ENCODE measurements at places on chromosomes 16 and 17.

GRCh38 chr17:19424934-19425868, 14.2 kb downstream of the RNF112 start:
- DNase-seq, result no peak

DNA sequence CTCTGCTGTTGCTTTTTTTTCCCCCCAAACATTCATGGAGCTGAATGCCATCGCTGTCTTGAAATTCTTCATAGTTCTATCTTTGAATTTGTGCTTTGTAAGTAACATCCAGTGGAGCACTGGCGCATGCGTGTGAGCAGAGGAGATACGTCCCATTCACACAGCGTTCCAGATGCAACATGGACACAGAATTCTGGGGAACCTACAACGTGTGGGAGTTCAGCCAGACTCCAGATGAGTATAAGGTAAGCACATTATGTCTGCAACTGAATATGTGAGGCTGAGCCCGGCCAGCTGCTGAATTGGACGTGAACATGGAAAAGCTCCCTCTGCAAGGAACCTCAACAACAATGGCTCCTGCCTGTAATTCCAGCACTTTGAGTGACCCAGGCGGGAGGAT, 4.3 kb upstream of the ATP1B2 start:
- DNase-seq, result no peak

DNA sequence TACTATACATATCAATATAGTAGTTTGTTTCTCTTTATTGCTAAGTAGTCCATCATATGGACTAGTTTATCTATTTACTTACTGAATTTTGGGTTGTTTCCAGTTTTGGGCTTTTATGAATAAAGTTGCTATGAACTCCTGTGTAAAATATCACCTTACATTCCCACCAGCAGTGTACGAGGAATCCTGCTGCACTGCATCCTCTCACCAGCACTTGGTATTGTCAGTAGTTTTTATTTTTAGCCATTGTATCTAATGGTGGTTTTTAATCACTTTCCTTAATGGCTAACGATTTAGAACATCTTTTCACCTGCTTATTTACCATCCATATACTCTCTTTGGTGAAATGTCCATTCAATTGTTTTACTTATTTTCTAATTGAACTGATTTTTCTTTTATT, 24.0 kb downstream of the CDC27 start:
- no peak for DNase-seq

DNA sequence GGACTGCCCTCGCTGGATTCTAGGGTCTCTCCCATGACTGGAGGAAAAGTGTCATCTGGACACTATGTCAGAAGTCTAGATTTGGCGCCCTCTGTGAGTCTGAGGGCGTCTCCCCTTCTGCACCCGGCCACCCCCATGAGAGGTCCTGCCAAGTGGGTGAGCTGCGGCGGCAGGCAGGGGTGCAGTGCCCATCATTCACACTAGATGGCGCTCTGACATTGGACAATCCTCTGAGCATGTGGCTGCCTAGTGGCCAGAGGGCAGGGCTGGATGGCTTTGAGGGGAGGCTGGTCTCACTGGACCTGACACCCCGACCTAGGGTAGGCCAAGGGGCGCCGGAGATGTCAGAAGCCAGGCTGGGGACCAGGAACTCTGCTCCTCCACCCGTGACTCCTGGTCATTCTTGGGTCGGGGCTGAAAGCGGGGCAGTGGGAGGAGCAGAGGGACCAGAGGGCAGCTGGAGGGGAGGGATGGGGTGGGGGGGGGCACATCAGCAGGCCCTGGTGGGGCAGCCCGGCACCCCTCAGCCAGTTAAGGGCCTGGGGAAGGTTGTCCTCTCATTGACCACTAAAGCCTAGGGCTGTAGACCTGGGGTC, 28.0 kb downstream of the MRM1 start:
- peak; percentile 71 for DNase-seq

All from heart right ventricle (tissue), 16 donors.